T-cell (primary cell): ENCODE measurements at places on chromosomes 16 and 17.

GRCh38 chr16:87297918-87298631 is 19.1 kb downstream of the C16orf95 start:
- H3K27me3 ChIP-seq: no peaks in the 10 kb centered on the region
- H3K27ac ChIP-seq: no peak overlapping the region
- no peaks in the 10 kb centered on the region for H3K4me1 ChIP-seq
- H3K36me3 ChIP-seq: no peaks in the 10 kb centered on the region

- peaks cover 11% of the 10 kb centered on the region for H3K27me3 ChIP-seq
- H3K4me3 ChIP-seq: no peak overlapping the region
- no peak overlapping the region for H3K27ac ChIP-seq
- DNase-seq: no peak
These were observed 452.8 kb downstream of the SLC39A11 start for GRCh38 chr17:72639711-72640110.

DNA sequence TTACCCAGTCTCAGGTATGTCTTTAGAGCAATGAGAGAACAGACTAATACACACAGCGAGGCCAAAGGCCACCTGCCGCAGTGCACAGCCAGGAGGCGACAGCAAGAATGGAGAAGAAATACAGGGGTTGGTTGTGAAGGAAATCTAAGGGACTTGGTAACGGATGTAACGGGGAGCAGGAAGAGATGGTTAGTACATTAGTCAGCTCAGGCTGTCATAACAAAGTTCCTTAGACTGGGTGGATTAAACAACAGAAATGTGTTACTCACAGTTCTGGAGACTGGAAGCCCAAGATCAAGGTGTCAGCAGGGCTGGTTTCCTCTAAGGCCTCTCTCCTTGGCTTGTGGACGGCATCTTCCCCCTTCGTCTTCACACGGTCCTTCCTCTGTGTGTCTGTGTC is 47.1 kb downstream of the TVP23C start:
- peaks cover 18% of the 10 kb centered on the region for H3K36me3 ChIP-seq
- DNase-seq: no peak
- H3K4me3 ChIP-seq: no peak overlapping the region

- H3K27me3 ChIP-seq: no peaks in the 10 kb centered on the region
- no peak overlapping the region for H3K27ac ChIP-seq
- H3K4me3 ChIP-seq: no peak overlapping the region
- peaks cover 7% of the 10 kb centered on the region for H3K4me1 ChIP-seq
- H3K36me3 ChIP-seq: no peaks in the 10 kb centered on the region
- DNase-seq: no peak
These were observed 81.0 kb downstream of the C16orf78 start for GRCh38 chr16:49454426-49455180.

DNA sequence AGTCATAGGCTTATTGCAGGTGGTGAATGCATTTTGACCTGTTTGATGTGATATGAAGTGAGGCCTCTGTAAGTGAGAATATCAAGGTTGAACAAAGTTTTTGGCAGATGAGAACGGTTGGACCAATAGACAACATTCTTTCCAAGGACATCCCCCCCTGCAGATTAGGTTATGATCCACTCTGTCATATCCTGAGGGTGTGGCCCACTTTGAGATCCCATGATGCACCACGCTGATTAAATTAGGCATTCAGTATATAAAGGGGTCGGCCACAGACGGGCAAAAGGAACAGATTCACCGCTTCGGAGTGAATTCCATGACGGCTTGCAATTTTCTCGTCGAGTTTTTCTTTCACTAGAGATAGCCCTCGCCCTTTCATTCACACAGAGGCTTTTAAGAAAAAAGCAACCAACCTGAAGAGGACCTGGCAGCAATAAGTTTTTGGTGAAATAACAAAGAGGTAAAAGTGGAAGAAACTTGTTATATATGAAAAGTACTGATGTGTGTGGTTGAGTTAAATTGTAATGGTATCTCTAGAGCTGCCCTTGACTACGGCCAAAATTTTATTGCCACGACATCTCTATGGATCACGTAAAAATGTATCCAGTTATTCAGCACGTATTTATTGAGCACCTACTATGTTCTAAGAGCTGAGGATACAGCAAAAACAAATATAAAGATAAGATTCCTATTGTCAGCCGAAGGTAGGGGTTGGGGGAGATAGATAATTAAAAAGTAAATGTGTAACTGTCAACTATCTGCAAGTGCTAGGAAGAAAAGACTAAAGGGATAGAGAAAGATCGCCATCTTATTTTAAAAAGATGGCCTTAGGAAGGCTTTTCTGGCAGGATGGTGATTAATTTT is 1.7 kb upstream of the RBBP6 start:
- no peak overlapping the region for H3K27ac ChIP-seq
- no peaks in the 10 kb centered on the region for H3K36me3 ChIP-seq
- peaks cover 2% of the 10 kb centered on the region for H3K27me3 ChIP-seq
- no peak for DNase-seq
- peaks cover 12% of the 10 kb centered on the region for H3K4me1 ChIP-seq

DNA sequence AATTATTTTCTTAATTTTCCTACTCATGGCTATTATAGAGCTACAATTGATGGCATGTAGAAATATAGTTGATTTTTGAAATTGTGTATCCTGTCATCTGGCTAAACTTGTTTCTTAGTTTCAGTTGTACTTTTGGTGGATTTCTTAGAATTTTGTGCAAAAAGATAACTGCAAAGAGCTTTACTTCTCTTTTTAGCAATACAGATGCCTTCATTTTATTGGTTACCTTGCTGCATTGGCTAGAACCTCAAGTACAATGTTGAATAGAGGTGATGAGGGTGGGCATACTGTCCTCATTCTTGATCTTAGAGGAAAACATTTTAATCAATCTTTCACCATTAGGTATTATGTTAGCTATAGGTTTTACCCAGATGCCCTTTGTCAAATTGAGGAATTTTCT is 67.9 kb downstream of the METRNL start:
- no peak overlapping the region for H3K27ac ChIP-seq
- H3K27me3 ChIP-seq: no peaks in the 10 kb centered on the region
- no peaks in the 10 kb centered on the region for H3K4me1 ChIP-seq
- no peaks in the 10 kb centered on the region for H3K36me3 ChIP-seq
- no peak overlapping the region for H3K4me3 ChIP-seq
